ENCODE measurements at places on chromosomes 16 and 17. TPM values are rescaled to one million over a fixed set of nuclear protein-coding genes. Genes with fewer than 3 reads are reported as not detected.

DNA sequence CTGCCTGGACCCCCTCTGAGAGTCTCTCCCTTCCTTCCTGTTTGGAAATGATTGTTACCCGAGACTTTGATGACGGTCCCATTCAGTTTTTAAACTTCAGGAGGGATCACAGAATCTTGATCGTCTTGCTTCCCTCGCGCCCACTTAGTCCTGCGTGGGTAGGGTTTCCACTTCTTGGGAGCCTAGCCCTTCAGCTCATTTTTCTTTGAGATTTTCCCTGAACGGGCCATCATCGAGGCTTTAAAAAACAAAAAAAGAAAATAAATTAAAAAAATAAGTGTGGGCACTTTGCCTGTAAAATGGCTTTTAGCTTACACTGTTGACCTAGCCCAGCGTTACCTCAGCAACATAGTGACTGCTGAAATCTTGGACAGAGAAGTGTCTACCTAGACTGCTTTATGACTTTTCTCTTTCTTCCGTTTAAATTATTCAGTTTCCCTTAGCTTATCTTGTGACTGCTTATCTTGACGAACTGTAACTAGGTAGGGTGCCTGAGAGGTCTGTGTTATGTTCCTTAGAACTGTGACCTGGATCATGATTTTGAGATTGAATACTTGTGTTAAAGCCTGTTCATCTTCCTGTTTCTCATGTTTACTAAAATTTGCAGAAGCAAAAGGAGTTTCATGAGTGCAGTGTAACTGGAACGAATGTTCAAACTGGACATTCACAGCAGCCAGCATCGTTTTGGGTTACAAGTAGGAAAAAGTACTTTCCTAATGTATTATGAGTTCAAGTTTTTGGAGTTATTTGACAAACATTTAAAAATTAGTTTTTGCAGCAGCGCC is 874 bp downstream of the WWP2 start:
- no peaks in the 10 kb centered on the region for H3K36me3 ChIP-seq
- DNase-seq = no peak
- H3K4me1 ChIP-seq = peaks cover 14% of the 10 kb centered on the region
- peak overlapping the region; percentile 70 for H3K4me3 ChIP-seq

Gene CXCL16
- total RNA-seq = 3.3 TPM

DNA sequence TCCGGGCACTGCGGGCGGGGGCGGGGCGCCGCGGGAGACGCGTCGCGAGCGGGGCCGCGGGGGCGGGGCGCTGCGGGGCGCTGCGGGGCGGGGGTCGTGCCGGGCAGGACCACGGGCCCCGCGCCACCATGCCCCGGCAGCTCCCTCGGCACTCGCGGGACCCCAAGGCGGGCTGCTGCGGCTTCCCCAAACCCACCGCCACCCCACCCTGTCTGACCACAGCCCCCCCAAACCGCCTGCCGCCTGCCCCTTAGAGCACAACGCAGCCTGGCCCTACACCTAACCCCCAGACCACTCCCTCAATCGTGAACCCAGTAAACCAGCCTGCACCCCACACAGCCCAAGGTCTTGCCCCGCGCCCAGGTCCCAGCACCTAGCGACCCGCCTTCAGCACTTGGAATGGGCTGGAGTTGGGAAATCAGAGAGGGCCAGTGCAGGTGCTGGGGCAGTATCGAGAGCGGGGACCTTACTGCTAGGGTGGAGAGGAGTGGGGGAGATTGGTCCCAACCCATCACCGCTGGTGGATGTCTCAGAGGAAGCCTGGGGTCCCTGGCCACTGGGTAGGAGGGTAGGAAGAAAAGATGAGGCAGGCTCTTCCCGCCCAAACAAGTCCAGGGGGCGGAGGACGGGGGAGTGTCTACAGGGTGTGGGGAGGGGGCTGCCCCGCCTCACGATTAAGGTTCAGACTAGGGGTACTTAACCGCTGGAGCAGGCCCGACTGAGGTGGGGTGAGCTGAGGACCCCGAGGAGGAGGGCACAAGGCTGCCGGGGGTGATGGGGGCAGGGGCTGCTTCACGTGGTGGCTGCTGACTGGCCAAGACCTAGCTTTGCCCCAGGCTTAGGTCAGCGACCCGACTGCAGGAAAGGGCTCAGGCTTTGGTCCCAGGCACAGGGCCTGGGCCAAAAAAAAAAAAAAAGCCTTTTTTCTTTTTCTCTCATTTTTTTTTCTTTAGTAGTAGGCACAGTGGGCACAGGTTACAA is 539 bp upstream of the VAMP2 start:
- peaks cover 59% of the 10 kb centered on the region for H3K4me1 ChIP-seq
- H3K36me3 ChIP-seq = peaks cover 30% of the 10 kb centered on the region
- no peak for DNase-seq
- peak overlapping the region; percentile 63 for H3K4me3 ChIP-seq
- peak overlapping the region; percentile 99 for H3K27ac ChIP-seq

Gene LDHD
- 0.99 TPM for total RNA-seq

Gene GPR179
- 0.05 TPM for total RNA-seq

Measured in thymus (tissue), 14 donors.